CD8-positive, alpha-beta memory T cell (primary cell): ENCODE measurements at places on chromosomes 3 and 15. TPM values are rescaled to one million over a fixed set of nuclear protein-coding genes. Genes with fewer than 3 reads are reported as not detected.

ASB14 gene
- not detected for total RNA-seq

DPPA2 gene
- total RNA-seq, result not detected

GOLGA6L25 gene
- total RNA-seq, result not detected

- DNase-seq, result no peak
Measured at GRCh38 chr3:196778755-196779154, 39.1 kb downstream of the PAK2 start.

DNA sequence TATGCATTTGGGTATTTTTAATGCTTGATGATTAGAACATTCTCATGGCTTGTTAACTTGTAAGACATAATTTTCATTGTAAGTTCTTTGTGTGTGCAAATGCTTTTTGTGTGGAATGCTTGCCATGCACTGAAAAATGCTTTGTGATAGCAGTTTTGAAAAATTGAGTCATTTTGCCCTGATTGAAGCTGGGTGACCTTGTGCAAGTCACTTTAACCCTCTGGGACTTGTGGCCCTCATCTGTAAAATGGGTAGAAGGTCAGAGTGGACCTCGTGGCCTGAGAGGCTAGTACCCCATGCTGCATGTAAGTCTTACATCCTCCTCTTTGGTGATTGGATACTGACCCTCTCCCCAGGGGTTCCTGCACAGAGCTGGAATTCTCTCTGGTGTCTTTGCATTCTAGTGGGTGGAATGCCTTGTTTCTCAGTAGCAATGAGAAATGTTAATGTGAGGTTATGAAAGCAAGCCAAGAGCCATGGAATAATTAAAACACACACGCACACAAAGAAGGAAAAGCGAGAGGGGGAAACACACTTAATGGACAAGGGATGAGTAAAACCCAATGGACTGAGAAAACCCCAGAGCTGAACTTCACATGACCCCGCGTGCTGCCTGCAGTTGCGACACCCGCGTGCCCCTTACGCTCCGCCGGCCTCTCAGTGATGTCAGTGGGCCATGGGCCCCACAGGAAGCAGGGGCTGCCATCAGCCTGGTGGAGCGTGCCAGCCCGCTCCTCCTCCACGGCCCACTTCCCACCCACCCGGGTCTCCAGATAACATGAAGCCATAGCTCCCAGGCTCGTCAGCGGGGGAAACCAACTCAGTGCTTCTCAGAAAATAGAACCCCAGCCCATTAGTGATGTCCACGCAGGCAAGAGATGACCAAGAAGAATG is 44.0 kb downstream of the SMAD3 start:
- no peak for DNase-seq

GRCh38 chr15:89171136-89172072 is 50.0 kb downstream of the RLBP1 start:
- peak; percentile 10 for DNase-seq

DNA sequence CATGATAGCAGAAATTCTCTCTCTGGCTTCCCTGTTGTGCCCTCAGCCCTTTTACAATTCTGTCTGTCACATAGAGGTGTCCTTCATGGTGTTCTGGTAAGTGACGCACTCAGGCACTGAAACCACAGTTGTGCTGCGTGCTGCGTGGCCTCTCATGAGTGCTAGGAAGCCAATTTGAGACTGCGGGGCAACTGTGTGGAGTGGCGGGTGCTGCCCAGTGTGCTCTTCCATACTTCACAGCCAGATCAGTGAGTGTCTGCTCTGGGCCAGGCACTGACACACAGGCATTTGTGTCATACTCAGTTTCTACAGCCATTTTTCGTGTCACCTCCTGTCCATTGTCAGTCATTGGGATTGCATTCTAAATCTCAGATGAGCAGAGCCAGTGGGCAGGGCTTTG is 133.1 kb upstream of the PLXNA1 start:
- no peak for DNase-seq

- no peak for DNase-seq
Measured at GRCh38 chr3:81463781-81464180, 297.7 kb downstream of the GBE1 start.

GRCh38 chr3:189937302-189938127 is 183.2 kb downstream of the P3H2 start:
- no peak for DNase-seq

DNA sequence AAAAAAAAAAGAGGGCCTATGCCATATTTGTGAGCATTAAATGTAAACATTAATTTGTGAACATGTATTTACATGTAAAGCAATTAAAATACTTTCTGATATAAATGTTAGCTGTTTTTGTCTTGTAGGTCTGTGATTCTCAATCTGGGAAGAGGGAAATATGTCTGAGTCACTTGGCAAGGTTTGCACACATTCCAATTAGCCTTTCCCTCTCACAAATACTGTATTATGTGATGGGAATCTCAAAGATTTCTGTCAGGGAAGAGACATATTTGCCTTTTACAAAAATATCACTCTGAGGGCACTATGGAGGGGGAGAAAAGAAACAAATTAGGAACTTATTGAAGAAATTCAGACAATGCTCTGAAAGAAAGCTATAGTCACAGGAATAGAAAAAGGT is 483.6 kb downstream of the GBE1 start:
- DNase-seq, result no peak

DNA sequence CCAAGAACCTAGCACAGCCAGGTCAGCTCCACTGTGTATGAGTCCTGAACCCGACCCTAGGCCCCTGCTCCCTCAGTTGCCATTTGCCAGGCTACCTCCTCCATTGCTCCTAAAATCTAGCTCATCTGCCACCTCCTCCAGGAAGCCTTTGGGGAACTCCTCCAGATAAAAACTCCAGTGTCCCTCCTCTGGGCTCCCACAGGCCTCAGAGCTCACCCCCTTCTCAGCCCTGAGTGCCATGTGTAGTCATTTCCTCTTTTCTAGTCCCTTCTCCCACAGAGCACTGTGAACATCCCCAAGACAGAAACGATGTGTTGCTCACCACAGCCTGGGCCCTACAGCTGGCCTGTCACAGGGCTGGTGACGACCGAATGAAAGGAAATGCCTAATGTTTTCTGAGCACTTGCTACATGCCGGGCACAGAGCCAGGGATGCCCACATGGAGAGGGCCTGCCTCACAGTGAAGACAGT is 61.0 kb downstream of the IQSEC1 start:
- DNase-seq, result peak; percentile 41

GRCh38 chr3:149609595-149609994 is 48.2 kb downstream of the WWTR1 start:
- DNase-seq, result no peak

DNA sequence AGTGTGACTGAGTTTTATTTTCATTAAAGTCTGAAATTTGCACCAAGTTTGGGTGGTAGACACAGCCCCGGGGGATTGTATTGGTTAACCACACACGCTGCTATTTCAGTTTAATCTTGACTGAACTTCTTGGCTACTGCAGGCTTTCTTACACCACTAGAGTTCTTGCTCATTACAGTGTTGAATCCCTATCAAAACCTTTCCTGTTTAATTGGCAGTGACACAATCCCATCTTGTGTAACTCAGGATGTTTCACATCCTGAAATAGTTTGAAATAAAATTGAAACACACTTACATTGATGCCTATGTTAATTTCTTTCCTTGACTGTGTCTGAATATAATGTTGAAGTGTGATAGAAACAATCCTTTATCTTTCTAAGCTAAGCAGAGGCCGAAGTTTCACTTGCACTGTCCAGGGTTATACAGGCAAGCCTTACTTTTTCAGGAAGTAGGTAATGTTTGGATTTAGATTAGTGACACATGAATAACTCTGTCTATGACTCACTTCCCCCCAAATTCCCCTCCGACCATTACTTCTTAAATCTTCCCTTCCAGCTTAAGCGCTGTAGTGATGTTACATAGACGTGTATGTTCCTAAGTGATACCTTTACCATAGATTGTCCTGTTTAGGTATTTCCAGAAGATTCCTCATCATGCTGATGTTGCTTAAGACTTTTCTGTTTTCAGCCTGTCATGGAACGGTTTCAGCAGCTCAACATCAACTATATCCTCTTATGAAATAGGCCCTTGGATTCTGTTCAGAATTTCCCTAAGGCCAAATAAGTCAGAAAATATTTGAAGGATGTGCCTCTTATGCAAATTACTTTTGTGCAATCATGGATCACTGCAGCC is 16.8 kb downstream of the ATG7 start:
- DNase-seq, result no peak

- no peak for DNase-seq
Measured at GRCh38 chr3:174020156-174020555, 622.6 kb downstream of the NLGN1 start.
